Breast epithelium (tissue), 4 donors: ENCODE measurements at places on chromosomes 12 and 14.
A peak's percentile ranks its signal among the peaks of the same experiment; 100 is the strongest.

- DNase-seq, result peak; percentile 47
These were observed 5.7 kb downstream of the WNT5B start for GRCh38 chr12:1634590-1635191.

DNA sequence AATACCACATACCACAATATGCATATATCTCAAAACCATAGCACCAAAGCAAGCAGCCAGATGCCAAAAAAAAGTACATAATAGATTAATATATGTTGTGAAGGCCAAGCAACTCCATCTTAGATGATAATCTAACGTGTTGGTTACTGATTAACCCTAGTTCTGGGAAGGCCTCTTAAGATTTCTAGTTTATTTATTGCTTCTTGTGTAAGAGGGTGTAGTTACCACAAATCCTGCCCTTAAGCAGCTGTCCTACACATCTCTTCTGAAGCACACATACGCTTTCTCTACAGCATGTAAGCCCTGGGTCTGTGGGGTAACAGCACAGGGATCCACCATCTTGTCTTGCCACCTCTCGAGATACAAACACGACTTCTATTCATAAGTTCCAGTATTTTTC, 236.8 kb upstream of the AVPR1A start:
- DNase-seq, result no peak

- no peak for DNase-seq
These were observed 3.1 kb downstream of the C12orf57 start for GRCh38 chr12:6946920-6947374.

DNA sequence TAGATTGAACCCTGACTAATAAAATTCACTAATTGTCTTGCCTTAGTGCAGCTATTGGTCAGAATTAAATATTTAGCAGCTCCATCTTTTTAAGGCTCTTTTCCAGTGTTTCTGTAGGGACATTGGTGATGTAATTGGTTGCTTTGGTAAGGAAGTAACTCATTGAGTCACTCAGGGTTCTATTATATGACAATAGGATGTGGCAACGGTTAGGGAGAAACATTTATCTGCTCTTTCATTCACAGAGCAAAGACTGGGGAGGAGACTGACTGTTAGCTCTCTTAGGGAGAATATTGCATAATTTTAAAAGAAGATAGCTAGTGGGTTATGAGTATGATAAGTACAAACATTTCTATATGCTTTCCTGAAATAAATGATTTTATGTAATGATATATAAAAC, 616.5 kb downstream of the TRHDE start:
- no peak for DNase-seq

- no peak for DNase-seq
These were observed 95.9 kb upstream of the CDKN3 start for GRCh38 chr14:54300881-54301280.
